ENCODE measurements at places on chromosomes 7 and 10.

- DNase-seq = no peak
Measured at GRCh38 chr7:39587393-39587792, 21.2 kb downstream of the YAE1 start.

DNA sequence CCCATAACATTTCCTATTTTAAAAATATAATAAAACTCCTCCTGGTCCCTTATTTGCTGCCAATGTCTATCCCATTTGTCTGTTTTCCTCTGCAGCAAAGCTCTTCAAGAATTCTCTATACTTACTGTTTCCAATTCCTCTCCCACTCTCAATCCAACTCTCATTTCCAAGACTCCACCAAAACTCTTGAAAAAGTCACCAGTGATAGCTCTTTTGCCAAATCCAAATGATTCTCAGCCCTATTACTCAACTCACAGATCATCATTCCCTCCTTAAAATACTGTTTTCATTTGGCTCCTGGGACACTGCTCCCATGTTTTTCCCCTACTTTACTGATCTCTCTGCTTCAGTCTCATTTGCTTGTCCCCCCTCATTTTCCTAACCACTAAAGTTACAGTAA, 139.4 kb downstream of the HIBADH start:
- no peak for DNase-seq

GRCh38 chr10:112078003-112078402, 105.6 kb downstream of the GPAM start:
- DNase-seq = no peak

GRCh38 chr7:18590744-18591340, 95.3 kb downstream of the HDAC9 start:
- DNase-seq = no peak

- no peak for DNase-seq
Measured at GRCh38 chr7:143382791-143383641, 1.9 kb downstream of the ZYX start.

GRCh38 chr7:158999496-158999895, 143.1 kb downstream of the DYNC2I1 start:
- no peak for DNase-seq

DNA sequence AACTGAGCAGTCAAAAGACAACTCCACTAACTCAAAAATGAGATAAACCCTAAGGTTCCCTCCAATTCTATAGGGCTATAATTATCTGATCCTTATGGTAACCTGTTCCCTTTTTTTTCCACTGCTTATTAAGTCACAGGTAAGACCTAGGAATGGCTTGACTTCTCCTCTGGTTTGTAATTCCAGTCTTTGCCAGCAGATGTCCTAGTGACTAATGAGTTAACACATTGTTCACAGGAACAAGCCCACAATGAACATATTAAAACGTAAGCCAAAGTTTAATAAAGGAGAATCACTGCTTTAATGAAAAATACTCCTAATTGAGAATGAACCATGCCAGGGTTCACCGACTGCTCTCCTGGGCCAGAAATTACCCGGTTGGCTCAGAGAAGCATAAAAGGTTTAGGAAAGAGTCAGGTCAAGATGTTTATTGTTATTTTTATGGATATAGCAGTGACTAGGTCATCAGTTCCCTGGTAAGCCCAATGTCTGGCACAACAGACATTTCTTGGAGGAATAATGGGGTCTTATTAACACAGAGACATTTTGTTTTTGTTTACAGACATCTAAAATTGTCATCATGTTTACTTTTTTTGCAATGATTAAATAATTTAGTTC, 120.1 kb downstream of the ELAPOR2 start:
- peak; percentile 5 for DNase-seq

DNA sequence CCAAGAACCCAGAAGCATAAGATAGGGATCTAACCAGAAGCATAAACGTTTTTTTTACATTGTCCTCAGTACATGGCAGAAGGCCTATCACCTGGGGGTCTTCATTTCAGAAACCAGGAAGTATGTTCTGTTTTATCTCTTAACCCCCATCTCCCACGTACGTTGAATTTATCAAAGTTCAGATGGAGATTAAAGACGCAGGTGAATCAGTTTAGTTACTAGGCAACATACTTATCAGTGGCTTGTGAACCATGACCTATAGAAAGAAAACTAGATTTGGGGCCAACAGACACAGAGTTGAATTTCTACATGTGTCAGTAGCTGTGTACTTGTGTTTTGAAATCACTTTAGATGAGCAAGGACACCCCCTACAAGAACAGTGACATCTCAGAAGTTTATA, 122.7 kb downstream of the GPR158 start:
- DNase-seq = no peak

GRCh38 chr7:11168650-11169170, 195.0 kb downstream of the PHF14 start:
- DNase-seq = no peak

DNA sequence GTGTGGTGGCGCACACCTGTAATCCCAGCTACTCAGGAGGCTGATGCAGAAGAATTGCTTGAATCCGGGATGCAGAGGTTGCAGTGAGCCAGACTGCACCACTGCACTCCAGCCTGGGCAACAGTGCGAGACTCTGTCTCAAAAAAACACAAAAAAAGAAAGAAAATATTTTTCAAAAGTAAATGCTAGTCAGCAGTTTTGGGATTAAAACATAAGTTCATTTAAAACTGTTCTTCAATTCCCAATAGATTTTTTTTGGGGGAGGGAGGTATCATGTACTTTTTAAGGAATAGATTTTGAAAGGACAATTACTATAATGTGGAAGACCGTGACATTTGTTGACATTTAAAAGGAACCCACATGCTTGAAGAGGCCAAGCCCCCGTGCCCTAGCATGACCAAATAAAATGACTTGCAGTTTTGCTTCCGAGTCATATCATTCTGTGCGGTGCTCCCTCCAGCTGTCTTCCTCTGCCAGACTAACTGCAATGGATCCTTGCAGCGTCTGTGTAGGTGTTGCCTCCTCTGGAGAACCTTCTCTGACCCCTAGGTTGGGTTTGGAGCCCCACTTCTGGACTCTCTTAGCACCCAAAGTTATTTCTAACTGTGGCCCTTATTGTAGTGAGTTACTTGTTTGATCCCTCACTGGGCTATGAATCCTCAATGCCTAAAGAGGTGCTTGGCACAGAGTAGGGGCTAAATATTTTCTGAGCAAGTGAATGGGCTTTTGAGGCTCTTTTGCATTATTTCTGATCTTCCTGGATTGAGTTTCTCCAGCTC, 17.4 kb upstream of the HPS1 start:
- no peak for DNase-seq

DNA sequence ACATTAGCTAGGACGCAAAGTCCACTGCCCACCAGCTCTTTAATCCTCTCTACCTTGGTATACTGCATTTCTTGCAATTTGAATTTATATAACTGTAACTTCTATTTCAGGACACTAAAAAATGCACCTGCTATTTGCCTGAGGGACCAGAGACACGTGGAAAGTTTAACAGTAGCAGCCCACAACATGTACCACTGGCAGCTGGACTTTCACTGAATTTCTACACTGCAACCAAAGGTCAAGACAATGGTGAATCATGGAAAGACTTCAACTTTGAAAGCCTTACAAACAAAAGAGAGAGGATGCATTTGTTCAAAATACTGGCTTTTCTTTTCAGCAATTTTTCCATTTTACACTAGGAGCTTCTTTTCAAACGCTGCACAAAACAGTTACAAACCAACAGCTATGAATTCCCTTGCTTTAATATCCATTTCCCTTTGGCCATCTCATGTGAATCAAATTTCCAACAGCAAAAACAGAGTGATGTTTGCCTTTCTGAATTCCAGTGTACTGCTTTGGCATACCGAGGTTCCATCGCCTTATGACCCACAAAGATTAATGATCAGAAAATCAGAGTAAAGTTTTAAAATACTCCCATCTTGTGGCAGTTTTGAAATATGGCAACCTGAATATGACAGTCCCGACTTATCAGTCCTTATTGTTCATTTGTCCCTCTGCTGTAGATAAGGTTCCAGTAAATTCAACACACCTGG, 29.9 kb upstream of the HNRNPH3 start:
- DNase-seq = no peak

GRCh38 chr10:20363684-20364083, 533.4 kb downstream of the NEBL start:
- no peak for DNase-seq

- no peak for DNase-seq
Measured at GRCh38 chr10:65614956-65615565, 1310.8 kb upstream of the LRRTM3 start.

DNA sequence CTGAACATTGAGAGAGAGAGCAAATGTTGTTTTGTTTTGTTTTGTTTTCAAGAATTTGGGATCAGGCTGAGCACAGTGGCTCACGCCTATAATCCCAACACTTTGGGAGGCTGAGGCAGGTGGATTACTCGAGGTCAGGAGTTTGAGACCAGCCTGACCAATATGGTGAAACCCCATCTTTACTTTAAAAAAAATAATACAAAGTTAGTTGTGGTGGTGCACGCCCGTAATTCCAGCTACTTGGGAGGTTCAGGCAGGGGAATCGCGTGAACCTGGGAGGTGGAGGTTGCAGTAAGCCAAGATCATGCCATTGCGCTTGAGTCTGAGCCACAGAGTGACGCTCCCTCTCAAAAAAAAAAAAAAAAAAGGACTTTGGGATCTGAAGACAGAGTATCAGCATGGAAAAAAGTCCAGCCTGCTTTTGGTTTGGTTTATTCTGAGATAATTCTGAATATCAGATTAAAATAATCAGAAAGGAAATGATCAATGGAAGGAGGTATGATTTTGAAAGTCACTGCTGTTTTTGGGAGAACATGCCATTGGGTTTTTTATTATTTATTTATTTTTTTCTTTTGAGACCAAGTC, 1.9 kb upstream of the ITIH2 start:
- no peak for DNase-seq

GRCh38 chr7:25758559-25758958, 393.4 kb upstream of the NFE2L3 start:
- DNase-seq = no peak

GRCh38 chr10:93154531-93154930, 80.8 kb downstream of the CYP26A1 start:
- DNase-seq = no peak

GRCh38 chr7:89001306-89001705, 205.8 kb upstream of the TEX47 start:
- no peak for DNase-seq

DNA sequence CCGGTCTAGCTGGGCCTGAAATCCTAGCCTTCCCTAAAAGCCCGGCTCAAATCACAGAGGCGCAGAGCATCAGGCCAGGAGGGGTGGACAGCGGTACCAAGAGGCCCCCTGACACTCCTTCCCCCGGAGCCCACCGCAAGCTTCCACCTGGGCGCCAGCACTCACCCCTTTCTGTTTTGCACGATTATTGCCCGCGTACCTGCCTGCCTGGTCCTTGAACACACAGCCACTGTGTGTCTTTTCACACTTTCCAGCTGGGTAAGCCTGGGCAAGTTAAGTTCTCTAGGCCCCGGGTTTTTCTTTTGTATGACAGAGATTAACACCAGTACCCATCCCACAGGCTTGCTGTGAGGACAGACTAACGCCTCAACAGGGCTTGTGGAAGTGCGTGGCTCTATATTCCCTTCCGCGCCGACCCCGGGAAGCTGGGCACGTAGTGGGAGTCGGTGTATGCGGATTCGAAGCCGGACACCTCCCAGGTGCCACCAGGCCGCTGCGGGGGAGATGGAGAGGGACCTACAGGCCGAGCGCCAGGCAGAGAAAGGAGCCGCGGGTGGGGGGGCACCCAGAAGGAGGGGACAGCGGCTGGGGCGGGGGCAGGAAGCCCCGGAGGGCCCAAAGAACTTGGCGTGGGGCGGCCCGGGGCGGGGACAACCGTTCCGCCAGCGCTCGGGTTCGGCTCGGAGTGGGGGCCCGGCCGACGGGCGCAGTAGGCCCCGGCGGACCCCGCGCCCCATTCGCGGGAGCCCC, 792 bp downstream of the ZNF746 start:
- no peak for DNase-seq

GRCh38 chr10:97673736-97674525, 13.1 kb downstream of the AVPI1 start:
- no peak for DNase-seq

DNA sequence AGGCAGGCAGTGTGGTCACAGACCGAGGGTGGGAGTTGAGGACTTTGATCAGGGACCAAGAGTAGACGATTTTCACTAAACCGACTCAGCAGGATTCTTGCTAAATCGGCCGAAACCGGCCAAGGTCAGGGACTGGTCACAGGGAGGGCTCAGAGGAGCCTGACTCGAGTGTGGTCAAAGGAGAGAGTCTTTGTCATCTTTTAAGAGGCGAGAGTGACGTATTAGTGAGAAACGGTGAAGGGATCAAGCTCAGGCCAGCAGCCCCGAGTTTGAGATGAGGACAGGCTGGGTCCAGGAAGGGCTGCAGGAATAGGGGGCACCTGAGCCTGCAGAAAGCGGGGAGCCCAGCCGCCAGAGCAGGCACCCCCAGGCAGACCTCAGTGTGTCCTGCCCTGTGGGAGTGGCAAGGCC, 41.6 kb upstream of the FAM20C start:
- DNase-seq = no peak

- DNase-seq = no peak
Measured at GRCh38 chr10:102660888-102661657, 16.8 kb downstream of the TRIM8 start.

DNA sequence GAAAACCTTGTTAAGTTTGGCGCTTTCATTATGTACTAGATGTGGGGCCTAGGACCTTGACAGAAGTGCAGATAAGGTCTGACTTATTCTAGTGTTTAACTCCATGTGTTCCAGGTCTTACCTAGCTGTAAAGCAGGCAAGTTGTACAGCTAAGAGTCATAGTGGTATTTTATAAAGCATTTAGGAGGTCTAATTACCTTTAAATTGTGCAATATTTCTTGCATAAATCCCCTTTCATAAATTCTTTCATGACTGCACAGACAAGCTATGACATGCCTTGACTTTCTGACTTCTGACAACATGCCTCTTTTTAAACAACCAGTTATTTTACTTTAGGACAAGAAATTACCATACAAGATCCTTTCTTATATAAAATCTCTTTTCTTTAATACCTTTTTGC, 151.6 kb upstream of the VSTM2A start:
- DNase-seq = no peak

DNA sequence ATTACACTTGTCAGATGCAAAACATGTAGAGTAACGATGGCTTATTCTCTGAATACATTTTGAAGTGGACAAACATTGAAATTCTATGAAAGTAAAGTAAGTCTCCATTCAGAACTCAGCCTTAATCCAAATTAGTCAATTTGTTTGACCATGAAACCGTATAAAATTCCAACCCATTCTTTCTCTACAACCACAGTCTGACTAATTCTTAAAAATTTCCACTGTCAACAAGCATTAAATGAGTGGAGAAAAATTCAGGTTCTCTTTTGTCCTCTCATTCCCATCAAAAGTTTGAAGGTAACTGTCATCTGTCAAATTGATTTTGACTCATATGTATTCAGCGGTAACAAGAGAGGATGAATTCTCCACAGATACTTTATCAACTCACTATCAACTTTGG, 1031.5 kb downstream of the SORCS1 start:
- no peak for DNase-seq

Measured in stimulated activated CD8-positive, alpha-beta memory T cell treated with anti-CD3 and anti-CD28 coated beads, Interleukin-4, amount 100 ng/mL, for 4 hours (primary cell).